Activated CD4-positive, alpha-beta T cell treated with anti-CD3 and anti-CD28 coated beads for 24 hours (primary cell): ENCODE measurements at places on chromosomes 2 and 18.

- DNase-seq = no peak
Observed at GRCh38 chr18:46163091-46163490, 58.9 kb downstream of the HAUS1 start.

- no peak for DNase-seq
Observed at GRCh38 chr2:199764273-199764800, 86.7 kb downstream of the FTCDNL1 start.

- DNase-seq = no peak
Observed at GRCh38 chr2:64283641-64284361, 139.6 kb upstream of the PELI1 start.

DNA sequence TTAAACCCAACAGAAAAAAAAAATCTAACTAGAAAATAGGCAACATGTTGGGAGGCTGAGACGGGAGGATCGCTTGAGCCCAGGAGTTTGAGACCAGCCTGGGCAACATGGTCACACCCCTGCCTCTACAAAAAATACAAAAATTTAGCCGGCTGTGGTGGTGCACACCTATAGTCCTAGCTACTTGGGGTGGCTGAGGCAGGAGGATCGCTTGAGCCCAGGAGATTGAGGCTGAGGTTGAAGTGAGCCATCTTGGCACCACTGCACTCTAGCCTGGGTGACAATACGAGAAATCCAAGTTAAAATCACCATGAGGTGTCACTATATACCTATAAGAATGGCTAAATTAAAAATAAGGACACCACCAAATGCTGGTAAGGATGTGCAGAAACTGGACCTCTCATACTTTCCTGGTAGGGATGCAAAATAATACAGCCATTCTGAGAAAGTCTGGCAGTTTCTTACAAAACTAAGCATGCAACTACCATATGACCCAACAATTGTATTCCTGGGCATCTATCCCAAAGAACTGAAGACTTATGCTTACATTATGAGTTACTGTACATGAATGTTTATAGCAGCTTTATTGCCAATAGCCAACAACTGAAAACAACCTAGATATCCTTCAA lies 2.2 kb downstream of the SEPTIN10 start:
- no peak for DNase-seq

DNA sequence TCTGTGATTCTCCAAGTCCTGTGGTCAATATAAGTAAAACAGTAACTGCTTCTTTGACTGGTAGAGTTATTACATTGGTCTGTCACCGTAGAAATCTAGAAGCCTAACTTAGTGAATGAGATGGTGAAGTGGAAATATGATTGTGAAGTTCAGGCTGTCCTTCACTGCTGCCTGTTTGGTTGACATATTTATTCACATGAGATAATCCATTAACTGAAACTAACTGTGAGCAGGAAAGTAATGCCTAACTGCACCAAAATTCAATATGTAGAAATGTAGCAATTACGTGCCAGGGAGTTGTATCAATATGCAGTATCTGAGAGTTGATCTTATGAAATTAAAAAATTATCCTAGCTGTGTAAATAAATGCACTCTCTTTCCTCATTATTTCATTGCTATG lies 147.7 kb upstream of the APCDD1 start:
- DNase-seq = no peak

- DNase-seq = no peak
Observed at GRCh38 chr18:63564561-63564960, 22.4 kb downstream of the SERPINB12 start.

GRCh38 chr2:100208141-100208770 lies 65.9 kb upstream of the AFF3 start:
- no peak for DNase-seq

- no peak for DNase-seq
Observed at GRCh38 chr2:144747571-144747970, 227.7 kb upstream of the ZEB2 start.

GRCh38 chr2:240078631-240079030 lies 25.3 kb upstream of the OR6B3 start:
- no peak for DNase-seq

- DNase-seq = no peak
Observed at GRCh38 chr18:79585395-79586370, 93.9 kb upstream of the CTDP1 start.

GRCh38 chr2:223644136-223644535 lies 42.0 kb upstream of the SCG2 start:
- no peak for DNase-seq

DNA sequence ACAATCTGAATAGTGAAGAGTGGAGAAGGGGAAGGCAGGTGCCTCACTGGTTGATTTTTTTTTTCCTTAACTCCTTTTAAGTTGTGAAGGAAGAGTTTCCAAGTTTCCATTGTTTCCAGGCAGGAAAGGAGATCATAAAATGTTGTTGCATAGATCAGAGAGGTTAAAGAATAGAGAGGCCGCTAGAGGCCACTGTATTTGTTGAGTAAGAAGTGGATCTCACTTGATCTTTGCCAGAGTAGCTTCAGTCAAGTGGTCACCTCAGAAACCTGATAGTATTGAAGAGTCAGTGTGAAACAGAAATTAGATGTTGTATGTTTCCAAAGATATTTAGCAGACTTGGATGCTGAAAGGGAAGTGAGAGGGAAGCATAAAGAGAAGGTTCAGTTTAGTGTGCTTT lies 17.6 kb downstream of the CTNNA2 start:
- no peak for DNase-seq

- DNase-seq = no peak
Observed at GRCh38 chr2:219073413-219074129, 12.8 kb upstream of the IHH start.

DNA sequence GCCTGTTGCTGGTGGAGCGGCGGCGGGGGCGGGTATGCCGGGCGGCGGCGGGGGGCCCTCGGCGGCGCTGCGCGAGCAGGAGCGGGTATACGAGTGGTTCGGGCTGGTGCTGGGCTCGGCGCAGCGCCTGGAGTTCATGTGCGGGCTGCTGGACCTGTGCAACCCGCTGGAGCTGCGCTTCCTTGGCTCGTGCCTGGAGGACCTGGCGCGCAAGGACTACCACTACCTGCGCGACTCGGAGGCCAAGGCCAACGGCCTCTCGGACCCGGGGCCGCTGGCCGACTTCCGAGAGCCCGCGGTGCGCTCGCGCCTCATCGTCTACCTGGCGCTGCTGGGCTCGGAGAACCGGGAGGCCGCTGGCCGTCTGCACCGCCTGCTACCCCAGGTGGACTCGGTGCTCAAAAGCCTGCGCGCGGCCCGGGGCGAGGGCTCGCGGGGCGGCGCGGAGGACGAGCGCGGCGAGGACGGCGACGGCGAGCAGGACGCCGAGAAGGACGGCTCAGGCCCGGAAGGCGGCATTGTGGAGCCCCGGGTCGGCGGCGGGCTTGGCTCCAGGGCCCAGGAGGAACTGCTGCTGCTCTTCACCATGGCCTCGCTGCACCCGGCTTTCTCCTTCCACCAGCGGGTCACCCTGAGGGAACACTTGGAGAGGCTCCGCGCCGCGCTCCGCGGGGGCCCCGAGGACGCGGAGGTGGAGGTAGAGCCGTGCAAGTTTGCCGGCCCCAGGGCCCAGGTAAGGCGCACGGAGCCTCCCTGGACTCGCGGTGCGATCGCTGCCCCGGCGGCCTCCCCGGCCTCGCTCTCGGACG lies 1.0 kb downstream of the ZCCHC2 start:
- peak; percentile 20 for DNase-seq

- no peak for DNase-seq
Observed at GRCh38 chr2:101466426-101466825, 8.5 kb downstream of the RFX8 start.

GRCh38 chr2:1870431-1870830 lies 126.1 kb upstream of the PXDN start:
- no peak for DNase-seq

- no peak for DNase-seq
Observed at GRCh38 chr2:74011246-74011645, 26.5 kb downstream of the TET3 start.

- no peak for DNase-seq
Observed at GRCh38 chr2:157572725-157573124, 55.9 kb downstream of the ACVR1C start.

GRCh38 chr2:207107551-207107950 lies 58.2 kb downstream of the KLF7 start:
- DNase-seq = no peak

- DNase-seq = no peak
Observed at GRCh38 chr2:237982039-237982725, 15.4 kb downstream of the UBE2F start.

DNA sequence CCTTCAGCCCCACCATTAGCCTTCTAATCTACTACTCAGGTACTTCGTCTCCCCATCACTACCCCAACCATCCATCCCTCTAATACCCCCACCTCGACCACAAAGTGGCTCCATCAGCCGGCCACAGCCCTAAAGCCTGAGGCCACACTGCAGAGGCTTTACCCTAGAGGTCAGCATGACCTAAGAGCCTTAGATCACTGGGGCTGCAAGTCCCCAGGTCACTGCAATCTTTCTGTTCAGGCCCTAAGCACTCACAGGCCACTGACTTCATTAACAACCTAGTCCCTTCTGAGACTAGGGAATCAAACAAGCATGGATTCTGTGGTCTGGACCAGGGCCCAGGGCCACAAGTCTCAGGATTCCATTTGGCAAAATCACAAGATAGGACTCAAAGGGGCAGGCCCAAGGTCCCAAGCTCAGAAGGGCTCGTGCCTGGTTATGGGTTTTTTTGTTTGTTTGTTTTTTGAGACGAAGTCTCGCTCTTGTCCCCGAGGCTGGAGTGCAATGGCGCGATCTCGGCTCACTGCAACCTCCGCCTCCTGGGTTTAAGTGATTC lies 37.0 kb upstream of the PKDCC start:
- no peak for DNase-seq

- no peak for DNase-seq
Observed at GRCh38 chr2:138269765-138270164, 231.8 kb upstream of the SPOPL start.

DNA sequence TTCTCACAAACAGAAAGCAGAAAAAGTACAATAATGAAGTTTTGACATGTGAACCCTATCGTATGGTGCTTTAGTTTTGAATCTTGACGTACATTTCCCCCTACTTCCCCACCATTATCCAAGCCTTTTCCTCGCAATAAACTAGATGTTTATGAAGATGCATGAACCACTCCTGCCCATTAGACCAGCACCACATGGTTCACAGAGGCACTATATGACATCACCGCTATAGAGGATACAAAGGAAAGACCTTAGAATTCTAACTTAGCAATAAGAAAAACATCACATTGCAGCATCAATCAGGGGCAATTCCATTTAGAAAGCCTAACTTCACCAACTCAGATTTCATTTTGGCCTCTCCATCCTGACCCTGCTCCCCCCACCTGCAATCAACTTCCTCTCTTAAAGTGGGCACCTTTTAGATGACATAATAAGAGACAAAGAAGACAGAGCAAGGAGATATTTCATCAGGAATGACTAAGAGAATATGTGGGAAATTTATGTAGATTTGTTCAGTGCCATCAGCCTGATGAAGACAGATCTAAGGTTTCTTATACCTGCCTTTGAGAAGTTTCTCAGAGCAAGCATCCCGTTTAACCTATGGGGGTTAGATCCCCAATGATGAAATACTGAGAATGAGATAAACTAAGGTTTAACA lies 124.9 kb downstream of the PIGN start:
- DNase-seq = no peak
